ENCODE measurements at places on chromosomes 1 and 21.

DNA sequence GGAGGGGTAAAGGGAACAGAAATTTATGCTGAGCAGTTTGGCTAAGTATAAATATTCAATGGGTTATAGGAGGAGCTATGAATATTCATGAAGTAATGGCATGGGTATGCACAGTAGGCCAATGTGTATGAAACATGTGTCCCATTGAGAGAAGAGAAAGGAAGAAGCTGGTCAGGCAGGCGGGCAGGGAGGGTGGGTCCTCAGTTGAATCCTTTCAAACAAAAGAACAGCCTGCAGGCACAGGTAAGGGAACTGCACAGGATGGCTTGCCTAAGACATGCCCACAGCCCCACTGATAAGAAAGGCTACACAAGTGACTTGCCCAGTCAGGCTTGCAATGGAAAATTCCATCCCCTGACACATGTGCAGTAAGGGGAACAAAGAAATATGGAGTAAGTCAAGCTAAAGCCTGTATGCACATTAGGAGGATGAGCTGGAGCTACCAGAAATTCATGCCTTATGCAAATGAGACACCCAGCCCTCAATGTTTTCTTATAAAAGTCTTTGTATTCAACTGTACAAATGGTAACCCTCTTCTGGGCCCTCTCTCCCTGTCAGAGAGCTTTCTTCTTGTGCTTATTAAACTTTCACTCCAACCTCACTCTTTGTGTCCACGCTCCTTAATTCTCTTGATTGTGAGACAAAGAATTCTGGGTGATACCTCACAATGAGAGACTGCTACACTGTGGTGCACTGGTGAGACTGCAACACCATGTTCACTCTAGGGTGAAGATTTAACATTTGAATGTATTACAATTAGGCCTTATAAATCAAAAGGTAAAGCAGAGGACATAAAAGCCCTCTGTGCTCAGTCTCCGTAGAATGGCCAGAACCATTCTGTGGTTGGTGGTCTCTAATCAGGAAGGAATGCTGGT lies 96.5 kb downstream of the ATP1B1 start:
- no peak for DNase-seq

GRCh38 chr1:114740331-114740730 lies 17.5 kb downstream of the CSDE1 start:
- DNase-seq = no peak

DNA sequence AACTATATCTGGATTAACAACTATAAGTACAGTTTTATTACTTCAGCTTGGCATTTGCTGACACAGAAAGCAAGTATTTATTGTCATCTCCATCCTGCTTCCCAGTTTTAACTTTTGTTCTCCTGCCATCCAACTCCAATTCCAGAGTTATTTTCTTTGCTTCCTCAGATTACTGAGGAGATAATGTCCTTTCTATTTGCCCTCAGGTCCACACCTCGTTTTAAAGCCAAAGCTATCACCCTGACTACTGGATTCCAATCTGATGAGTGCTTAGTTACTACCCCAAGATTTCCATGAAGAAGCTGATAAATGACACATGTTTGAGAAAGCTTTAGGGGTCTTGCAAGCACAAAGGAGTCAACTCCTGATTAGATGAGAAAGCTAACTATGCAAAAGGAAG lies 25.2 kb downstream of the ACKR1 start:
- no peak for DNase-seq

DNA sequence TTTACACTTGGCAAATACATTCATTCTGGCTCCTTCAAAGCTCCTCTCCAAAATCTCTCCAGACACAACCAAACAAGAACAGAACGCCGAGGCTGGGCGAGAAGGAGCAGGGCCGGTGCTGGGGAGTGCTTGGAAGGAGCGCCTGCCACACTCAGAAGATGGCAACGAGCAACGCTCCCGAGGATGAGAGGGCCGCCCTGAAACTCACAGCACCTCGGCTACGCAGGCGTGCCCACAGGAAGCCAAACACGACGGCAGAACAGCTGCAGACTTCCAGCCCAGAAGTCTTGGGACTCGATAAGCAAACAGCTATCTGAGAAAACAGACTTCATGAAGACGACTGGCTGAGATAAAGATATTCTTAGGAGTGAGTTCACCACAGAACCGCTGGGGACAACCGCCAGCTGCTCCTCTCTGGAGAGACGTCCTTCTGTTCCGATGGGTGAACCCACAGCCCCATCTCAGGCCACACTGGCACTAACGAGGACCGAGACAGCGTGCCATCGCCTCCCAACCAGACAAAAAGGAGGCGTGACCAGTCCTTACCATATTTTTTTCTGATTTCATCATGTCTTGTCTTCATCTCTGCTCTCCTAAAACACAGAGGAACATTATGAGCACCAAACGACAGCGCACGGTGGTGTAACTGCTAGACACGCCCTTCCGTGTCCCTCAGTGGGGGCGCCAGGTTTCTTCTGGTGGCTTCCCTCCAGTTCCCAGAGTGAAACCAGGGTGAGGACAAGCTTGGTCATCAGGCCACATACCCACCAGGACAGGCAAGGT lies 18.6 kb downstream of the PTTG1IP start:
- DNase-seq = no peak

- no peak for DNase-seq
Measured at GRCh38 chr1:88973520-88974137, 18.8 kb downstream of the KYAT3 start.

DNA sequence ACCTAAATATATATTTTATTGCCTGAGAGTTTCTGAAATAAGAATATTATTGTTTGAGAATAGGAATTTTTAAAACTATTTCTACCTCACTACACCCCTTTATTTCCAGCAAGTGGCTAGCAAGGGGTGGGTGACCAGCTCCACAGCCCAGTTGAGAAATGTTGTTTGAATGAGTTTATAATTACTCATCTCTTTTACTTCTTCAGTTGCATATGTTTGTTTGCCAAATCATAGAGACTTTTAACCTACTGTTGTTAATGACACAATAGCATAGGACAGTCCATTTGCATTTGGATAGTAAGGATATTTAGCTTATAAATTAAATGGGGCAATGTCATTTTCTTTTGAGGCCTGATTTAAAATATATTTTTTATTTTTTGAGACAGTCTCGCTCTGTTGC lies 127.8 kb downstream of the NRDC start:
- no peak for DNase-seq
